ENCODE measurements at places on chromosomes 16 and 17.

DNA sequence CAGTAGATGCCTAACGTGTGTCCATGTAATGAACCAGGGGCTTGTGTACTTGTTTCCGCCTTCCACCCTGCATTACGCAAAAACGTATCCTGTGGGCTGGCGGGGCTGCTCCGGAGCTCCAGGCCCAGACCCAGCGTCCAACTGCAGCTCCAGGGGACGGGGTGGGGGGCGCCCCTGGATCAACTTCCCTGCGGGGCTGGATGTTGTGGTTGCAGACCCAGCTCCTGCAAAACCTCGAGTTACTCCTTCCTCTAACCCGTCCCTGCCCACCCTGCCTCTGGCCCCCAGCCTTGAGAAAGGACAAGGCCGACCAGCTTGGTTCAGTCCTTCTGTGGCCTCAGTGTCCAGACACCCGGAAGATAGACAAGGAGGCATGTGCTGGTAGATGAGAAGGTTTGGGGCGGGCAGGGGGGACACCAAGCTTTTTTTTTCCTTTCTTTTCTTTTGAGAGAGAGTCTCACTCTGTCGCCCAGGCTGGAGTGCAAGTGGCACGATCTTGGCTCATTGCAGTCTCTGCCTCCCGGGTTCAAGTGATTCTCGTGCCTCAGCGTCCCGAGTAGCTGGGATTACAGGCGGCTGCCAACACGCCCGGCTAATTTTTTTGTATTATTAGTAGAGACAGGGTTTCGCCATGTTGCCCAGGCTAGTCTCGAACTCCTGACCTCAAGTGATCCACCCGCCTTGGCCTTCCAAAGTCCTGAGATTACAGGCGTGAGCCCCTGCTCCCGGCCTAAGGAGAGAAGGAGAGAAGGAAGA is 731 bp upstream of the EXOC7 start:
- no peak for DNase-seq

- peak; percentile 71 for DNase-seq
Observed at GRCh38 chr16:31476303-31477219, 4.6 kb downstream of the TGFB1I1 start.

- no peak for DNase-seq
Observed at GRCh38 chr17:30290696-30291542, 825 bp downstream of the BLMH start.

DNA sequence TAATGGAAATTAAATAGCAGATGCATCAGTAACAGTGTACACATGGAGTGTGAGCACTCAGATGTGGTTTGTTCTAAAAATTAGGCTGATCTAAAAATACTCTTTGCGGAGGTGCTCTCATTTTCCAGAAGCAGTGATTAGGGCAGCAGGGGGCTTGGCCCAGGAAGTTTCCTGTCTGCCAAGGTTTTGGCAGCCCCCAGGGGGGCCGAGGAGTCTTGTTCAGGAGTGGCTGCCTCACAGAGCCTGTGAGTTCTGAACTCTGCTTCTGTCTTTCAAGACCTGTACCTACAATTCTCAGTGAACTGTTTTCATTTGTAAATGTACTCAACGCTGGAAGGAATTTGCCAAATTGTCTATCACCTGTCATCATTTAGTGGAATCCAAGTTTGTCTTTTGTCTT is 388.4 kb upstream of the CDH11 start:
- no peak for DNase-seq

- DNase-seq: no peak
Observed at GRCh38 chr17:82221341-82221902, 7.4 kb upstream of the SLC16A3 start.

GRCh38 chr16:58499092-58499511 is 841 bp upstream of the NDRG4 start:
- no peak for DNase-seq

DNA sequence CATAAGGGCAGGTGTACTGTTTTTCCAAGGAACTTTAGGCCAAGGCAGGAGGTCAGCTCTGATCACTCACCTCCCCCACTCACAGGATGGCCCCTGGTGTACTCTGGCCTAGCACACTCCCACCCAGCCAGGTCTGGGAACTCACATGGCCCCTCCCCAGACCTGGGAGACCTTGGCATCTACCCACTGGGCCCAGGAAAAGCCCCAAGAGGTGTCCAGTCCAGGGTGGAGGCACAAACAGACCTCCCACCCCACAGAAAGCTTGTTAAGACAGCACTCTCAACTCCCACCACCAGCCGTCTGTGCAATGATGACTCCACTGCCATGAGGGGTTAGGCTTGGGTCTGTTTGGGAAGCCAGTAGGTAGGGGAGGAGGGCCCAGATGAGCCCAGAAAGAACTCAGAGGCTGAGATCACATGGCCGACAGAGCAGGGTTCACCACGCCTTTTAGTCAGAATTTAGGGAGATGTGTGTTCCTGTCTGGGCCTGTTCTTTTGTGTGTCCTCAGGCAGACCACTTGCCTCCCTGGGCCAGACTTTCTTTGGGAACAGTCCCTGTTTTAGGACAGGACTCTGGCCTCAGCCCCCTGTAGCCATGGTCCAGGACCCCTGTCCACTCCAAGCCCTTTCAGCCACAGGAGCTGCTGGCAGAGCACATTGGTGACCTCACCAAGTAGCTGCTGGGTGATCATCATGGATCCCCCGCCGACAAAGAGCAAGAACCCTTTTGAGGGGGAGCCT is 12.1 kb upstream of the CBFB start:
- DNase-seq: no peak

- no peak for DNase-seq
Observed at GRCh38 chr17:42309986-42310786, 21.9 kb downstream of the STAT5A start.

DNA sequence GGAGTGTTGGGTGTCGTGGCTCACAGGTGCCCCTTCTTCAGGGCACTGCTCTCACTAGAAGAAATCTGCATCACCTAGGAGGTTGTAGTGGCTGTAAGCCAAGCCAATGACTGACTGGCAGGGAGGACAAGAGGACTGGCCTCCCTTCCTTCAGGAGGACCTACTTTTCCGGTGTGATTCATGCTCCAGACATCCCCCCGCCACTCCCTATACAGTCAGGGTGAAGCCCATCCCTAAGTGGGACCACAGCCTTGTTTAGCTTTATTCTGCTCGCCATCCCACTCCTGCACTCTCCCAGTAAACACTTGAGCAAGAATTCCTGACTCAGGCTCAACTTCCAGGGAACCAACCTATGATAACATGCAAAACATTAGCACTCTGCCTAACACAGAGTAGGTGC is 67.0 kb downstream of the PLCG2 start:
- no peak for DNase-seq
